ENCODE measurements at places on chromosomes 2 and 18. TPM values are rescaled to one million over a fixed set of nuclear protein-coding genes. Genes with fewer than 3 reads are reported as not detected.

The MAPK4 gene
- total RNA-seq, result under 0.01 TPM

The POMC gene
- total RNA-seq, result 0.66 TPM

The TBR1 gene
- not detected for total RNA-seq

The POTEC gene
- total RNA-seq, result not detected

The CHN1 gene
- 203 TPM for total RNA-seq

The ACOXL gene
- total RNA-seq, result not detected

The DNAH7 gene
- 0.99 TPM for total RNA-seq

The TMEM37 gene
- 2.6 TPM for total RNA-seq

The CDH19 gene
- total RNA-seq, result not detected

The DSC3 gene
- under 0.01 TPM for total RNA-seq

The LGALSL gene
- 3.1 TPM for total RNA-seq

The TCF7L1 gene
- 0.83 TPM for total RNA-seq

The WDFY1 gene
- 156 TPM for total RNA-seq

The DES gene
- 69.3 TPM for total RNA-seq

The CRYBA2 gene
- total RNA-seq, result not detected

The ONECUT2 gene
- total RNA-seq, result under 0.01 TPM

The UPP2 gene
- total RNA-seq, result not detected

The ADD2 gene
- total RNA-seq, result 2.5 TPM

The IL1A gene
- 0.17 TPM for total RNA-seq

The CCDC148 gene
- total RNA-seq, result 1.0 TPM

Data from fibroblast of lung (primary cell).